ENCODE measurements at places on chromosomes 2 and 18. TPM values are rescaled to one million over a fixed set of nuclear protein-coding genes. Genes with fewer than 3 reads are reported as not detected.
A peak's percentile ranks its signal among the peaks of the same experiment; 100 is the strongest.

The STPG4 gene
- total RNA-seq = 0.83 TPM

The PCARE gene
- not detected for total RNA-seq

The C2orf69 gene
- total RNA-seq = 8.6 TPM

The IAH1 gene
- 82.3 TPM for total RNA-seq

The CHRNG gene
- not detected for total RNA-seq

The SERPINB10 gene
- not detected for total RNA-seq

The CERKL gene
- 0.23 TPM for total RNA-seq

The C2orf72 gene
- total RNA-seq = not detected

GRCh38 chr2:42752816-42753813 lies 10.8 kb downstream of the OXER1 start:
- DNase-seq = no peak

GRCh38 chr2:150585221-150585971 lies 97.9 kb upstream of the RND3 start:
- DNase-seq = no peak

DNA sequence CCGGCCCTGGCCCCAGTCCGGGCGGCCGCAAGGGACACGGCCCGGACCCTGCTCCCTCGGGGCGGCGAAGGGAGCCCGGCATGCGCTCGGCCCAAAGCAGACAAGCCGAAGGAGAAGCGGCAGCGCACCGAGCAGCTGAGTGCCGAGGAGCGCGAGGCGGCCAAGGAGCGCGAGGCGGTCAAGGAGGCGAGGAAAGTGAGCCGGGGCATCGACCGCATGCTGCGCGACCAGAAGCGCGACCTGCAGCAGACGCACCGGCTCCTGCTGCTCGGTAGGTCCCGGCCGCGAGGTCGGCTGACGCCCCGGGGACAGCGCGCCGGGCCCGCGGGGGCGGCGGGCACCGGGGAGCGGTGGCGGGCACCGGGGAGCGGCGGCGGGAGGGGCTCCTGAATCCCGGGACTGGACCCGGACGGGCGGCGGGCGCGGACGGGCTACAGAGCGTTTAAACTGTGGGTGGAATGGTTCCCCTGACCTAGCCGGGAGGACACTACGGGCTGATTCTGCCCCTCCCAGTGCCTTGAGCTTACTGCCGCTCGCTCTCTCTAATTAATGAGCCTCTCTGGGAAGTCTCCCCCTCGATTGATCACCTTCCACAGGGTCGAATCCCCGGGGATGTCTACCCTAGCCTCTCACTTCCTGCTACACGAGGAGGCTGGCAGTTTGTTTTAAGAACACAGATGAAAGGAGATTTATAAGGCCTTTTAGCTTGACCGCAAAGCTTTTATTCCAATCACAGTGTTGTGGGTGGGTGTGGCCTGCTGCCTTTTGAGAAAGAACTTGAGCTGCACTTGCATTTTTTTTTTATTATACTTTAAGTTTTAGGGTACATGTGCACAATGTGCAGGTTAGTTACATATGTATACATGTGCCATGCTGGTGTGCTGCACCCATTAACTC lies 853 bp downstream of the GNAL start:
- DNase-seq = peak; percentile 25

- no peak for DNase-seq
Observed at GRCh38 chr2:140079038-140079437, 1298.8 kb upstream of the NXPH2 start.

- DNase-seq = no peak
Observed at GRCh38 chr2:38683766-38684165, 17.9 kb downstream of the GALM start.

- DNase-seq = no peak
Observed at GRCh38 chr2:241835611-241836010, 23.1 kb downstream of the PDCD1 start.

DNA sequence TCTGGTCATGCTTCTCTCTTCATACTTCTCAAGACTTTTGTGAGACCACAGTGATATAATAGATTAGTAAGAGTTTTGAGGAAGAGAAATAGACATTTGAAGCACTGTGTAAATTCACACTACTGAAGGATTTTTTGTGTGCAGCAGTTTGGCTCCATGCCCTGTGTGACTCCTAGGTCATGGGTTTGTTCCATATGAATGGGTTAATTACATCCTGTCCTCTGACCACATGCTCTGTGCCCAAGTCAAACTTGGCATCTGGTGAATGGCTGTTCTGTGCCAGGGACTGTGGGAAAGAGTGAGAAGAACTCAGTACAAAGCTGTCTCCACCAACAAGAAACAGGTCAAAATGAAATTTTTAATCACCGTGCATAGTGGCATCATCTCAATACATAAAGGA lies 304.0 kb downstream of the LNPK start:
- peak; percentile 16 for DNase-seq

- peak; percentile 88 for DNase-seq
Observed at GRCh38 chr2:20291106-20291564, 59.5 kb downstream of the PUM2 start.

DNA sequence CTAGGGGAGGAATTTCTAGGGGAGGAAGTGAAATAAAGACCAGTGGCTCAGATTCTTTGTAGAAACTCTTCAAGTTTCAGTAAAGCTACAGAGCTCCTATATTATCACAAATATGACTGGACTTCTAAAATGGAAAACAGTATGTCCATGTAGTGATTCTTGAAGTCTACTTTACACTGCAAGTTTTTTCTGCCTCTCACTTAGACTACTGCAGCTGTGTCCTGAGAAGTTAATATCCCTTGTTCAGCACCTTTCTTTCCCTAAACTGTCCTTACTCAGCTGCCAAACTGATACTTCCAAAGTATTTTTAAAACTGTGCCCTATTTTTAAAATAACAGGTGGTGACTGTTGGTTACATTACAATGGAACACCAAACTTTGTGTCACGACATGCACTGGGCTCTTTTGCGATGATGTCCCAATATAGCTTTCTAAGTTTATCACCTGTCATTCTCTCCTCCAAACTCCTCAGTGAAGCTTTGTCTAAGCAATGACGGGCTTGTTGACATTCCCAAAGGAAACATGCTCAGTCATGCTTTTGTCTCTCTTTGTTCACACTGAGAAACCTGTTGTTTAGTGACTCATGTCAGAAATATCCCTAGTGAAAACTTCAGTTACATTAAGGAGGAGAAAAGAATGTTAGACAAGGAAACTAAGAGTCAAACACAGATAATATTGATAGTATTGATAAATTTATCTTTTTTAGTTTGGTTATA lies 341.1 kb downstream of the ARL6IP6 start:
- DNase-seq = peak; percentile 92

- peak; percentile 81 for DNase-seq
Observed at GRCh38 chr2:241558532-241559322, at the start of gene BOK. Gene BOK, plus strand, starts transcription at chr2:241558745. Its CDS starts 739 bp downstream, at chr2:241559484.

DNA sequence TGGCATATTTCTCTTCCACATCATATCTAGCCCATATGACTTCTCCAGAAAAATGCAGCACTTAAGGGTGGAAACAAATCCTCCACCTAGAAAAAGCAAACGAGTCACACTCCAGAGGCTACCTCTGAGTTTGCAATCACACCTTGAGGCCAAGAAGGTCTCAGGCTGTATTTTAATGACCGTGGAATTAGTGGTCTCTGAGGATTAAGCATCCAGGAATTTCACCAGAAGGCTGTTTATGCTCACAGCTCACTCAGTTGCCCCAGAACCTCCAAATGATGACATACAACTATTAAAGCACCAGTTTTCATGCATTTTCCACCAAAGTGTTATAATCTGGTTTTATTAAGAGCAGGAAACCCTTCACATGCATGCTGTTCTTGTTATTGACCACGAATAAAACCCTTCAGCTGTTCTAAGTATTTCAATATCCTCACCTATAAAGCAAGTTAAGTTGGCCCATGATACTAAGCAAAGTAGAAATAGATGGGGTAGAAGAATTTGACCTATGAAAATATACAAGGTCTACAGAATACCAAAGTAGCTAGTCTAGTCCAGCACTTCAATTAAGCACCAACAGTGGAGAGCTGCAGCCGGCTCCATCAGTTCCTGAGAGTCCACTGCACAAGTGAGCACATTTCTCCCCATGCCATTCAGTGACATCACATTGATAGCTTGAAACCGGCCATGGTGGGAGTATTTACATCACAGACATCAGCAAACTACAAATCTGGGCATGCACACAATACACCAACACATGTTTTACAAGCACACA lies 39.5 kb upstream of the SLC14A1 start:
- DNase-seq = no peak

DNA sequence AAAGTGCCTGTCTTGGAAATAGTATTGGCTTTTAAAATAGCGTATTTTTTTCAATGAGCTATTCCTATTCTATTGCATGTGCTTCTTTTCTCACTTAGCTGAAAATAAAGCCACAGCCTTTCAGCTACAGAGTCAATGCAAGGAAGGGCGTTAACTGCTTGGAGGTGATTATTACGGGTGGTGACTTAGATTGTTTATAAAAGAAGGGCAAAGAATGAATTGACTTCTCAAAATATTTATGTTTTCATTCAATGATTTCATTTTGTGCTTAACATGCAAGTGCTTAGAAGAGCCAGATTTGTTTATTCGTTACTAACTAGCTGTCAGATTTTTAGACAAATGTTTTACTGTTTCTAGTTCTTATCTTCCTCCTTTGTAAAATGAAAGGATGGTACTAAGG lies 2.8 kb upstream of the CHN1 start:
- no peak for DNase-seq

DNA sequence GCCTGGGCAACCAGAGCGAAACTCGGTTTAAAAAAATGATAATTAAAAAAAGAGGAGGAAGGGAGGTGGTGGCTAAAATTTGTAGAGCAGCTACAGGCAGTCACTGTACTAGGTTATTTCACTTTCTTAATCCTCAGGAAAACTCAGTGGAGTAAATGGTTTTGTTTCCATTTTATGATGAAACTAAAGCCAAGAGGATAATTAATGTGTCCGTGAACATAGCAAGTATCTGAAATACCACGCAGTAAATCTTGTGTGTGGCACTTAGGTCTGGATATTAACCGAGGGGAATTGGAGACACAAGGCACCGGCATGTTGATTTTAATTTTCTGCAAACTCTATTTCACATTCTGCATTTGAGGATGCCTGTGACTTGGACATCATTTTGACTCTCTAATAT lies 14.5 kb downstream of the SH3BP4 start:
- DNase-seq = no peak

- DNase-seq = peak; percentile 43
Observed at GRCh38 chr2:224860786-224861185, 144.6 kb upstream of the CCDC195 start.

DNA sequence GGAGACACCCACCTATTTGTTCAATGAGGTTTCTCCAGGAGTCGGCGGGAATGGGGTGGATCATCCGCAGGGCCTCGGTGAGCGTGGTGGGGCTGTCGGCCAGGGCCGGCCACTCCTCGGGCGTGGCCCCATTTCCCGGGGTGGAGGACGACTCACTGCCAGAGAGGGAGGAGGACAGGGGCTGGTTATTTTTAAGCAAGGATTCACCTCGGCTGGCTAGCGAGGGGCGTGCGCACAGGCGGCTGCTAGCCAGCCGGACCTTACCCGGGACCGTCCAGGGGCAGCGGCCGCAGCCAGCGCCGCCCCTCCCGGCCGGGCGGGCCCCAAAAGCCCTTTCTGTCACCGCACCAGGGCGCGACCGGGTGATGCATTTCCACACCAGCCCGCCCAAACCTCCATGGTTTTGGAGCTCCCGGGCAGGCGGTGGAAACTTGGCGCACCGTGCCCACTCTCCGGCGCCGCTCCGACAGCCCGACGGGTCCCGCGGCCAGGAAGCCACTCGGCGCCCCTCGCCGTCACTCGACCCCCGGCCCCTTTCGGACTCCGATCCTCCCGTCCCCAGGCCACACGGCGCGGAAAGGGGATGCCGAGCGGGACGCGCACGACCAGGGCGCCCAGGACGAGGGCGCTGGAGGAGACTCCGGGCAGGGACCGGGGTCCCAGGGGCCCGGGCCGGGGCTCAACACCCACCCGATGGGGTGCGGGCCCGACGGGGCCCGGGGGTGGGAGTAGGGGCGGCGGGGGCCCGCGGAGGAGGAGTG lies 57.1 kb downstream of the SNORC start:
- peak; percentile 16 for DNase-seq

GRCh38 chr2:212032032-212032431 lies 506.6 kb downstream of the ERBB4 start:
- DNase-seq = peak; percentile 17

- DNase-seq = peak; percentile 90
Observed at GRCh38 chr2:108492364-108492763, 41.9 kb upstream of the LIMS1 start.

Data from MCF 10A (cell line).